ENCODE measurements at places on chromosomes 2 and 18.

DNA sequence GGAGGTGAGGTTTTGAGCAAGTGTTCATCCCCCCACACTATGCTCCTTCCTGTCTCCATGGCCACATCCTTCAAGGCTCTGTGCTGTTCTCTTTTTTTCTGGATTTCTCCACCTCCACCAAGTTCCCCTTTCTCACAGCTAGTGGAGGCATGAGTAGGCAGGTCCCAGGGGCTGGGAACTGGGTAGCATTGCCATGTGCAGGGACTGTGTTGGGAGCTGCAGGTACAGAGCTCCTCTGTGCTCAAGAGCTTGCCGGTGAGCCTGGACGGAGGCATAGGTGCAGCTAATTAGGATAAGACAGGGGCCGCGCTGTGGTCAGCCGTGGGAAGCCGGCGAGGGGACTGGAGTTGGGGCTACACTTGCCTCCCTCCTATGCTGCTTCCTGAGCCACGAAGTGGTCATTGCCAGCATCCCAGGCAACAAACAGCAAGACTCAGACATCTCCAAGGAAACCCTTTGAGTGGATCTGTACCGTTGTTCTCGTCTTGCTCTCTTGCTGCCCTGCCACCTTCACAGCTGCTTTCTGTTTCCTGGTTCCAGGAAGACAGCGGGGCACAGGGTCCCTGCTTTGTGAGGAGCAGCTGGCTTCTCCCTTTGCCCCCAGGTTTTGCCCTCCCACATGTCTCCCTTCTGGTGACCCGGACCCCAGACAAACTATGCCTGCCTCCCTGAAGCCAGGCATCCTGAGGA, 36.9 kb downstream of the ATOH8 start:
- DNase-seq = no peak

- DNase-seq = no peak
Observed at GRCh38 chr2:54482715-54483114, 26.6 kb downstream of the SPTBN1 start.

DNA sequence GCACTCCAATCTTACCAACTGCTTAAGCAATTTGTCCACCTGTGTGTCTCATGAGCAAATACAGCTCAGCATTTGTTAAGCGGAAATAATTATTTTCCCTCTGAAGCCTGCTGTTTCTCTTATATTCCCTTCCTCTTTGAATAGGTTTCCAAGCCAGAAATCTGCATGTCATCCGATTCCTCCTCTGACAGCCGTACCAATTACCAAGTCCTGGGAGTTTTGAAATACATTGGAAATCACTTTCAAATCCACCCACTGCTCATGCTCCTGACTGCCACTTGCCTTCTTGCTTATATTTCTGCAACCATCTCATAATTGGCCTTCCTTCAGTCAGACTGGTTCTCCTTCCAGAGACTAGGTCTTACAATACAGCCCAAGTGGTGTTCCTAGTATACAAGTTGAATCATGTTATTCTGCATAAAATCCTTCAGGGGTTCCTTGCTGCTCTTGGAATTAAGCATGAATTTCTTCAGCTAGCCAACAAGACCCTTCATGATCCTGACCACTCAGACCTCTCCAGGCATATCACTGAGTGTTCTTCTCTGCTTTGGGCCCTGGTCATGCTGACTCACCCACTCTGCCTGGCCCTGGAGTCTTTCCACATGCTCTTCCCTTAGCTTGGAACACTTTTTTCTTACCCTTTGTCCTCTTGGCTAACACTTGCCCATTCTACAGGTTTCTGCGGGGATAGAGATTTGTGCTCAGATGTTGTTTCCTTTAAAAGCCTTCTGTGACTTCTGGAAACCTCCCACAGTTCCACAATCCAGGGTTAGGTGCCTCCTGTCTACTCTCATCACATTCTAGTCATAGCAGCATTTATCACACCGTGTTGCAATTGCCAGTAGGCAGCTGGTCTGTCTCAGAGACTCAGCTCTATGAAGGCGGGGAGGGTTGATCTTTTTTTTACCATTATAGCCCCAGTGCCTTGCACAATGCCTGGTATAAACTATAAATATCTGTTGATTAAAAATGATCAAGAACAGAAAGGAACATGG, 157.6 kb downstream of the ARL6IP6 start:
- no peak for DNase-seq

DNA sequence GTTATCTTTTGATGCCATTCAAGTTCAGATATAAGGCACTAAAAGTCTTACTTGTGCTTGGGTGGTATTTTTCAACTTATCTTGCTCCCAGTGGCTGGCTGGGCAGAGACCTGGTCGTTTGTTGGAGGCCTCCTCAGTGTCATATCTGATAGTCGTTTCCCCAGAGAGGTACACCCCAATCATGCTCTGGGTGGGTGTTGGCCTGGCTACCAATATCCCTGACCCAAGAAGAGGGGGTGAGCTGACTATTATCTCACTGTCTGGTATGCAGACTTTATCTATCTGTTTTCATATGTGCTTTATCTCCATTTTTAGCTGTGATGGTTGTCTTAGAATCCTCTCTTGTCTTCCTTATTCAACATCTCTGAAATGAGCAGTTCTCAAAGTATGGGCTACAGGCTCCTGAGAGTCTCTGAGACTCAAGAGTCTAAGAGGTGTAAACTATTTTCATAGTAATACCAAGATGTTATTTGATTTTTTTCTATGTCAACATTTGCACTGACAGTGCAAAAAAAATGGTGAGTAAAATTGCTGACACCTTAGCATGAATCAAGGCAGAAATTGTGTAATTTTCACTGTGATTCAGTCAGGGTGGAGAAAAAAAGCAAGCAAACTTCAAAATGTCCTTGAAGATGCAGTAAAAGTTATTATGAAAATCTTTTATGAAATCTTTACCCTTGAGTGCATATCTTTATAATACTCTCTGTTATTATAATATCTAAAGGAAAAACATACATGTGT, 12.3 kb upstream of the PLEK start:
- DNase-seq = no peak

GRCh38 chr2:101768556-101769220, 71.2 kb downstream of the MAP4K4 start:
- DNase-seq = no peak

DNA sequence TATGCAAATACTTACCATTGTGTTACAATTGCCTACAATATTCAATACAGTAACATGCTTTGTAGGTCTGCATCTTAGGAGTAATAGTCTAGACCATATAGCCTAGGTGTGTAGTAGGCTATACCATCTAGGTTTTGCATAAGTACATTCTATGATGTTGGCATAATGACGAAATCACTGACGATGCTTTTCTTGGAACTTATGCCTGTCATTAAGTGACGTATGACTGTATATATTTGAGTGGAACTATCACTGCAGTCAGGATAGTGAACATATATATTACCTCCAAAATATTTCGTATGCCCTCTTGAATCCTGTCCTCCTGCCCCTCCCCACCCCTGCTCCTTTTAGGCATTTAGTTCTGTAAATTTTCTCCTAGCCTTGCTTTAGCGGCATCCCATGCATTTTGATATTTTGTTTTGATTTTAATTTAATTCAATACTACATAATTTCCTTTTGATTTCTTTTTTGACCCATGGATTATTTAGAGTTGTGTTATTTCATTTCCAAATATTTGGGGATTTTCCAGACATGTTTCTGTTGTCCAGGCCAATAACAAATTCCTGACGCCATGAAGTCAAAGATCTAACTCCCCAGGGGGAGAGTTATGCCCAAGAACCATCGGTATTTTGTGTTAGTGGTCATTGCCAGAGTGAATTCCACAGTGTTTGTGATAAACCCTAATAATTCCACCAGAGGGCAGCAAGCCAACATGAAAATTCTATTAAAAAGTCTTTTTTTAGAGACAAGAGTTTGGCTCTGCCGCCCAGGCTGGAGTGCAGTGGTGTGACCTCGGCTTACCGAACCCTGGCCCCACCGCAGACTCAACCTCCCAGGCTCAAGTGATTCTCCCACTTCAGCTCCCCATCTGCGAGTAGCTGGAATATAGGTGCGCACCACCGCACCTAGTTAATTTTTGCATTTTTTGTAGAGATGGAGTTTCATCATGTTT, 24.2 kb upstream of the CASP8 start:
- no peak for DNase-seq

GRCh38 chr2:8197101-8197500, 484.8 kb upstream of the ID2 start:
- no peak for DNase-seq
